ENCODE measurements at places on chromosomes 6 and 20. TPM values are rescaled to one million over a fixed set of nuclear protein-coding genes. Genes with fewer than 3 reads are reported as not detected.

Gene SIRPD
- not detected for total RNA-seq

Gene BPIFB1
- not detected for total RNA-seq

Gene SPATA25
- 2.4 TPM for total RNA-seq

Gene SCUBE3
- 8.8 TPM for total RNA-seq

Gene AIF1
- 15.2 TPM for total RNA-seq

Data from left ventricle myocardium inferior (tissue), 1 donor.